Body of pancreas (tissue), 4 donors: ENCODE measurements at places on chromosomes 2 and 18. TPM values are rescaled to one million over a fixed set of nuclear protein-coding genes. Genes with fewer than 3 reads are reported as not detected.
A peak's percentile ranks its signal among the peaks of the same experiment; 100 is the strongest.

DNA sequence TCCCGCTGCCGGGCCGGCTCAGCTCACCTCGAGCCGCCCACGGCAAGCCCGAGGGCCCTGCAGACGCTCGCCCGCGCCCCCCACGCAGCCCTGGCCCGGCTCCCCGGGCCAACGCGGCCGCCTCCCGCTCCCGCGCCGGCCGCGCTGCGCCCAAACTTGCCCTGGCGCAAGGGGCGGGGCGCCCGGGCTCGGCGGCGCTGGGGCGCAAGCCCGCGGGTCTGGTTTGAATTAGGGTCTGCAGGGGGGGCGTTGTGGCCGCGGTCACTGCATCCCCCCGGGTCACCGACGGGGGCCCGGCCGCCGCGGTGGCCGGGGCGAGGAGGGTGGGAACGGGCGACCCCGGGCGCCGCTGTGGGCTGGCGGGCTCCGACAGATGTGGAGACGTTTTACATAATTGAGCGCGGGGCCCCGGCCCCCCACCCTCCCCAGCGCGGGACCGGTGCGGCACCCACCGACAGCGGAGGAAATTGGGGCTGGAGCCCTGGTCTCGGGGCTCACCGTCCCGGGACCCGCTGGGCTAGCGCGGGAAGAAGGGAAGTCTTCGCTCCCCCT is 690 bp downstream of the SDC1 start:
- DNase-seq = no peak

DNA sequence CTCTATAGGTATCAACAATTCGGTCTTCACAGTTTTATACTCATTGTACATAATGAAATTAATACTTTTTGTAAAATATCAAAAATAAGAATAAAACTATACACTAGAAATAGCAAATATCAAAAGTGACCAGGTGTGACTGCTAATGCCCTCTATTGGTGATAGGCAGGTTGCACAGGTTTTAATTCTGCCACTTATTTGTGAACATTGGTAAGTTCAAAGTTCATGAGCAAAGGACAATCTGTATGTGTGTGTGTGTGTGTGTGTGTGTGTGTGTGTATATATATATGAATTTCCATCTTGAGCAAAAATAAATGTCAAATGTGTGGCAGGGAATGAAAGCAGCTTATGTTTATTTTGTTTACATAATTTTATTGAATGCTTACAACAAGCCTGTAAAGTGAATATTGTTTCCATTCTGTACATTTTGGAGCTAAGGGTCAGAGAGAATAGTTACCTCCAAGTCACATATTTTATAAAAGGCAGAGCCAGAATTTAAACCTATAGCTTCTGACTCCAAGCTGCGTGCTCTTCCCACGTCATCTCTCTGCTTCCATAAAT is 537.4 kb downstream of the CPS1 start:
- no peak for DNase-seq

GRCh38 chr2:34570266-34570872 is 971.3 kb upstream of the FAM98A start:
- peak; percentile 74 for DNase-seq

Gene SIGLEC15
- total RNA-seq = 0.26 TPM

DNA sequence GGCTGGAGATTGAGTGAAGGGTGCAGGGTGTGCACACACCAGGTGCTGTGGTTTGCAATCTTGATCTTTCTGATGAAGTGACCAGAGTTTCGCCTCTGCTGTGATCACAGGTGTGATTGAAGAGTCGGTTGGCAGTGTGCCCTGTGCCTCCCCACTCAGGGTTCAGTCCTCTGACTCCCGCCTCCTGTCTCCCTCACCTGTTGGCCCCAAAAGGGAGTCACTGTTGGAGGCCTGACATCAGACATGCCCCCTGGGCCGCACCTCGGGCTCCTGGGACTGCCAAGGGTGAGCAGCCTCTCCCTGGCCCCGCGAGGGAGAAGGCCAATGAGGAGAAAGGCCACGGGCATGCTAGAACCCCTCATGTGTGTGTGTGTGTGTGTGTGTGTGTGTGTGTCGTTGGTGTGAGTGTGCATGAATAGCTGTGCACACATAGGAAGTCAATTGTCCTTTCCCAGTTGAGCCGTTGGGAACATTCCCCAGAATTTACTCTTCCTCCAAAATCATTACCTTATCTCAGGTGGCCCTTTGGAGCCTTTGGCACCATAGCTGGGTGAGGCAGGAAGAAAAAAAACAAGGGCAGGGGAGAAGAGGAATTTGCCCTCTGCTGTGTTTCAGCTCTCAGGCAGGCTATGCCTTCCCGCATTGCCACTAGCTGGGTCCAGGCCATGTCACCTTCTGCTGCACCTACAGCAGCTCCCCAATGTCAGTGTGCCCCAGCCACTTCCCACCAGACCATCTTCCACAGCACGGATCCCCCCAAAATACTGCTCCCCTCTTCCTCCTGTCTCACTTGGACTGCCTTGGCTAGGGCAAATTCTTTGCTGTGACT is 78.1 kb upstream of the LAPTM4A start:
- peak; percentile 79 for DNase-seq

Gene C2orf81
- total RNA-seq = 0.33 TPM

- no peak for DNase-seq
Measured at GRCh38 chr2:182883451-182883850, 17.0 kb upstream of the FRZB start.

Gene ASPRV1
- total RNA-seq = not detected

Gene ITPRIPL1
- 0.33 TPM for total RNA-seq

- DNase-seq = no peak
Measured at GRCh38 chr2:179005976-179006375, 44.0 kb downstream of the CCDC141 start.

- no peak for DNase-seq
Measured at GRCh38 chr2:164711766-164712138, 90.5 kb upstream of the GRB14 start.

GRCh38 chr2:168469281-168469988 is 13.4 kb downstream of the CERS6 start:
- DNase-seq = no peak

Gene SRD5A2
- total RNA-seq = 0.26 TPM

GRCh38 chr2:85909005-85909404 is 20.2 kb upstream of the ST3GAL5 start:
- DNase-seq = no peak

GRCh38 chr18:26550998-26551694 is 2.8 kb upstream of the KCTD1 start:
- DNase-seq = no peak

Gene RGPD4
- total RNA-seq = not detected

GRCh38 chr18:59275406-59275949 is 2.2 kb upstream of the RAX start:
- DNase-seq = no peak

DNA sequence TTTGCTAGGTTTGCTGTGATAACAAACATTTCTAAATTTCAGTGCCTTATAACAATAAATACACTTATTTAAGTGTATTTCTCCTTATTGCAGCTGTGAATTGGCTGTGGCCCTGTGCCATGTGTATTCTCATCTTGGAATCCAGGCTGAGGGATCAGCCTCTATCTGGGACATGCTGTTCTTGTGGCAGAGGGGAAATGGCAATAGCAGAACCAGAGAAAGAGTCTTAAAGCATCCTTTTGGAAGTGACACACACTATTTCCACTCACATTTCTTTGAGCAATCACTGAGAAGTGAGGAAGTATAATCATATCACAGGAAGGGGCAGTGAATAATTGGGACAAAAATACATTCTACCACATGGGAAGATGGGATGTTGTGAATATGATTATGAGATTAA is 66.2 kb upstream of the PROKR1 start:
- DNase-seq = no peak

GRCh38 chr2:229586012-229586411 is 128.3 kb downstream of the DNER start:
- no peak for DNase-seq

Gene CD8B
- 5.7 TPM for total RNA-seq

DNA sequence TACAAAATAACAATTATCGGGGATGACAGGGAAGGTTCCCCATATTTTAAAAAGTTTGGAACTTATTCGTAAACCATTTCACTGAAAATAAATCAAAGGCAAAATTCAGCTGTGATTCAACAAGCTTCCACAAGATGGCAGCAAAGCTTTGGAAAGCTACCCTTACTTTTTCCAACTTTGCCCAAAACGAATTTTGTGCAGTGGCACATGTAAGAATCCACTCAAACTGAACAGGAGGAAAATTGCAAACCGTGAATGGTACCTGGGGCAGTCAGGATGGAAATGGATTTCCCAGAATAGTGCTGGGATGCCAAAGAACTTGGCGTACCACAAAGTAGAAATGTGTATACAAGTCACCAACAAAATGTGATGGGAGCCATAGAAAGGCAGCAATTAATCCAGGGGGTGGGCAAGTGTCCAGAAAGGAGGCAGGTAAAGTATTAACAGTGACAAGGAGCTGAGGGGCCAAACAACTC is 10.7 kb downstream of the RPL31 start:
- peak; percentile 49 for DNase-seq

Gene POTEJ
- total RNA-seq = not detected

GRCh38 chr2:202455114-202455513 is 79.0 kb downstream of the BMPR2 start:
- no peak for DNase-seq

Gene KYNU
- total RNA-seq = 0.78 TPM

GRCh38 chr2:195473862-195474261 is 183.2 kb upstream of the SLC39A10 start:
- no peak for DNase-seq

DNA sequence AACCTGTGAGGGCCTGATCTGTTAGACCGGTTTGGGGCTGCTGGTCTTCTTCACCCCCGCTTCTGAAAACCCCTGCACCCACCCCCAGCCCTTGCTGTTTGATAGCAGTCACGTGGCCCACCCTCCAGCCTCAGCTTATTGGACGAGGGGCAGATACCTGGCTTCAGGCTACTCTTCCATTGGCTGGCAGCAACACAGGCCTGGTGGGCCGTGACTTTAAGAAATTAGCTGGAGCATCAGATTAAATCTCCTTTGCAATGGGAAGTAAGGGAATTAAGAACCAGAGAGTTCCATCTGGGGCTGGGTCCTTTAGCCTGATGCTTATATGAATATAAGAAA is 107.3 kb downstream of the KLHL29 start:
- no peak for DNase-seq

Gene CDCA7
- total RNA-seq = 3.1 TPM

DNA sequence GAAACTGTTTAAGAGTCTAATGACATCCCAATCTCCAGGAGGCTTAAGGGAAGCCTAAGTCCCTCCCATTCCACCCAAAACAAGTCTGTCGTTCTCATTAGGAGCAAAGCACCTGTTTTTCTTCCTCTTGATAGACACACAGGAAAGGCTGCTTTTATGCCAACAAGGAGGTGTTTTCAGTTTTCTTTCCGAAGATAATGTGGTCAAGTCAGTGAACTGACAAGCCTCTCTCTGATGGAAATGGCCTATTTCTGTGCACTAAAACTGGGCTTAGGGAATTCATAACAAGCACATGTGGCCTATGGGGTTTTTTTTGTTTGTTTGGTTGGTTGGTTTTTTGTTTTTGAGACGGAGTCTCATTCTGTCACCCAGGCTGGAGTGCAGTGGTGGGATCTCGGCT is 36.2 kb downstream of the FBLN7 start:
- no peak for DNase-seq

GRCh38 chr2:17959833-17960232 is 81.4 kb downstream of the KCNS3 start:
- DNase-seq = no peak

Gene MAP3K2
- 27.8 TPM for total RNA-seq

DNA sequence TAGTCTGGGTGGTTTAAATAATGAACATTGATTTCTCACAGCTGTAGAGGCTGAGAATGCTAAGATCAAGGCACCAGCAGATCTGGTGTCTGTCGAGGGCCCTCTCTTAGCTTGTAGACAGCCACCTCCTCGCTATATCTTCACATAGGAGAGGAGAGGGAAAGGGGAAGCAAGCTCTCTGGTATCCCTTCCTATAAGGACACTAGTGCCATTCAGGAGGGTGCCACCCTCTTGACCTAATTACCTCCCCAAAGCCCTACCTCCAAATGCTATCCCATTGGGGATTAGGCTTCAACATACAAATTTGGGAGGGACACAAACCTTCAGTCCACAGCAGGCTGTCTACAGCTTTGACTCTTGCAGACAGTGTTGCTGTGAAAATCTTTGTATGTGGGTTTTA is 76.7 kb downstream of the BOLA3 start:
- no peak for DNase-seq

DNA sequence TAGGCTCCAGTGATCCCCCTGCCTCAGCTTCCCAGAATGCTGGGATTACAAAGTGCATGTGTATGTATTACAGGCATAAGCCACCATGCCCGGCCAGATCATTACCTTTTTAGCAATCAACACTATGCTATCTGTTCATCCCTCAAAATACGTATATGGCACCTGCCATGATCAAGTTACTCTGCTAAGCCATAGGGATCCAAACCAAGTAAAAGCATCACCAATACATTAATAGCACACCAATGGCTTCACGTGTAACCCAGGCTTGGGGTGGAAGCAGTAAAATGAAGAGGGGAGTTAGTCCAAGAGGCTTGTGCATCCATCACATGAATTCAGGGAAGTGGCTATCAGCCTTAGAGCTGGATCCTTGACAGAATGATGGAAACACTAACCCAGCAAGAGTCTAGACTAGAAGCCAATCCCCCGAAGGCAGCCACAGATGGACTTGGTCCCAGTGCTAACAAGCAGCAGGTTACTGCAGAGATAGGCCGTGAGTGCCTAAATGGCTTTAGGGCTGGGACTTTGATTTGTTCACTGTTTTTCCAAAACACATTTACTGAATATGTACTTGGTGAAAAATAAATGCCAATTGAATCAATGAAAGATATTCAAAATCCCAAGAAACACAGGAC is 11.3 kb downstream of the HDLBP start:
- DNase-seq = no peak

GRCh38 chr2:234395891-234396420 is 100.9 kb downstream of the ARL4C start:
- no peak for DNase-seq

Gene ANKRD36
- total RNA-seq = 35.0 TPM

- peak; percentile 24 for DNase-seq
Measured at GRCh38 chr2:148201075-148202004, 180.4 kb downstream of the MBD5 start.

GRCh38 chr2:26088038-26088643 is 54.3 kb downstream of the RAB10 start:
- DNase-seq = no peak

DNA sequence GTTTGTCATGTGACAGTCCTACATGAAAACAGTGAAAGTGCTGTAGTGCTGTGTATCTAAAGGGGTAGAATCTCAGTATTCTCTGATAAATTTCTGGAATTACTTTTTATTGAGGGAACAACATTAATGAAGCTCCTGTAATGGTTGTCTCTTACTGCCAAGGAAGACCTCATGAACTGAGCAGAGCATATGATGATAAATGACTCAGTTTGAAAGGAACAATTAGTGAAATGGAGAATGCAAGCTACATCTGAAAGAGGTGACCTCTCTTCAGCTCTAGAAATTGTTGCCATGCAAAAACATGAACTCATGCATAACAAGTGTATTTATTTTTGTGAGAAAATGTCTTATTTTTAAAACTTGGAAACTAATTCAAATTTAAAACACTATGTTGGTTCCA is 93.6 kb downstream of the SCN9A start:
- no peak for DNase-seq

Gene COLEC11
- total RNA-seq = 15.3 TPM

- DNase-seq = no peak
Measured at GRCh38 chr2:27717070-27717795, 53.5 kb downstream of the SLC4A1AP start.

Gene EFR3B
- under 0.01 TPM for total RNA-seq
